Activated CD8-positive, alpha-beta T cell treated with anti-CD3 and anti-CD28 coated beads, Interleukin-2, amount 10 ng/mL, durations not matched to agents 7 days and 5 days (primary cell): ENCODE measurements at places on chromosomes 5 and 9.

DNA sequence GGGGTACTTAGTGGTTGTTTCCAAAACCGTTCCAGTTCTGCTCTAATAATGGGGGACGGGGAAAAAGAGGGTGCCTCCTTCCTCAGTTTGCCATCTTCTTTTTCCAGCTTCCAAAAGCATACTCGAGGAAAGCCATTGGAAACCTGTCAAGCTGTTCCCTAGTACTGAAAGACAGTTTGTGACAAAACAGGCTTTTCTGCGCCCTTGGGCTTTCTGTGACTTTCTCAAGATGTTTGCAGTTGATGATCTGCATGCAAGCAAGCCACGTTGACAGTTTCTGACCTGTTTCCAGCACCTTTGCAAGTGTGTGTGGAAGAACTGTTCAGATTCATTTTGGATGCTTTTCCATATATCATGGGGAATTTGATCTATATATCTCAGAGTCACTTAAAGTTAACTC lies 26.7 kb upstream of the PALM2AKAP2 start:
- no peaks in the 10 kb centered on the region for H3K4me1 ChIP-seq
- no peak overlapping the region for H3K27ac ChIP-seq
- no peaks in the 10 kb centered on the region for H3K36me3 ChIP-seq
- H3K27me3 ChIP-seq, result no peaks in the 10 kb centered on the region
- no peak overlapping the region for H3K4me3 ChIP-seq
- no peak for DNase-seq

GRCh38 chr5:56278335-56278753 lies 45.2 kb upstream of the ANKRD55 start:
- no peak overlapping the region for H3K27ac ChIP-seq
- DNase-seq, result no peak
- H3K36me3 ChIP-seq, result no peaks in the 10 kb centered on the region
- H3K4me1 ChIP-seq, result no peaks in the 10 kb centered on the region

DNA sequence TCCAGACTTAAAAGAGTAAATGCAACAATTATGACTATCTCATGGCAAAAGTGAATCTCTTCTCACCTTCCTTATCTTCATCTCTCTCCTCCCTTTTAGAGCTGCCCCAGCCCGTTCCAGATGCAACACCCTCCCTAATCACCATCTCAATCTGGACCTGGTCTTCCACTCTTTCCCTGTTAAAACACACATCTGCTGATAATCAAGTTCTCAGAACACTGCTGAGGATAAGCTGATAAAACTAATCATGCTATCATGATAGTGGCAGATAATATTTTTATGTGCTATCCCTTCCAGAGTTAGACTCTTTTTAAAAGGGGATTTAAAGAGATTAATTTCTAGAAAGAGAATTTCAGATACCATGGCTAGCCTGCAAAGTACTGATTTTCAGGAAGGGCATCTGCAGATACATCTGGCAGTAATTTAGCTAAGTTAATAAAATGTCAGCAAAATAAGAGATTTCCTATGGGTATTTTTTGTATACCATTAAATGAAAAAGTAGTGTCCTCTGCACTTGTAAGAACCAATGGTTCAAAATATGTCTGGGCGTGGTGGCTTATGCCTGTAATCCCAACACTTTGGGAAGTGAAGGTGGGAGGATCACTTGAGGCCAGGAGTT lies 17.2 kb downstream of the SGTB start:
- H3K36me3 ChIP-seq, result peaks cover 23% of the 10 kb centered on the region
- H3K27ac ChIP-seq, result no peak overlapping the region
- no peak for DNase-seq
- no peak overlapping the region for H3K4me3 ChIP-seq

DNA sequence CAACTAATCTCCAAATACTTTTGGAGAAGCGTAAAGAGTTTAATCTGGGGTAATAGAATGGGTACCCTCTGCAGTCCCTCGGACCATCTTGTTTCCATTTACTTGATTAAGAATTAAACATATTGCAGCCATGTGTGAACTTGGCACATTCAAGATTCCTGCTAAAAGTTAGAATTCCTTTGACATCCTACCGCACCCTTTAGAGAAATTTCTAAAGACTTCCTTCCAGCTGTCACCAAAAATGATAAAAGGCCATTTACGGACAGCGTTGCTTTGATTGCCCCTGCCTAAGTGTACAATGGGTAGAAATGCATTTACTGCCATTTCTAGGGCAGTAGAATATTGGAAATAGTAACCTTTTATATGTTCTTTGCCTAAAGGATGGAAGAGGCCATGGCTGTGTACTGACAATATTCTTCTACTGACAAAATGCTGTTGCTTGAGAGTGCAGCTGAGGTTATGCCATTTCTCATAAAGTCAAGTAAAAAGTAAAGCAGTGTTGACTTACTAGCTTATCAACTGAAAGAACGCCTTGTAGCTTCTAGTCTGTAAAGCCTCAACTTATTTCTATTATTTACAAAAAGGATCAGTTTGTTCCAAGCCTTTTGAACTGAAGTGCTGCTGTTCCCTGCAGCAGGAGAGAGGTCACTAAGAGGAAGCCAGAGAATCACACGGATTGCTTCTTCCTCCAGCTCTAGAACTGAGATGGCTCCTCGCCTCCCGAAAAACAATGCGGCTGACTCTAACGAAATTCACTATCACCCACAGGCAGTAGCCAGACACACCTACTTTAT lies 139.8 kb upstream of the BASP1 start:
- no peaks in the 10 kb centered on the region for H3K27me3 ChIP-seq
- DNase-seq, result no peak
- no peaks in the 10 kb centered on the region for H3K36me3 ChIP-seq
- no peak overlapping the region for H3K27ac ChIP-seq
- no peak overlapping the region for H3K4me3 ChIP-seq

GRCh38 chr5:126865299-126865698 lies 88.4 kb downstream of the LMNB1 start:
- no peak for DNase-seq
- H3K27ac ChIP-seq, result no peak overlapping the region
- no peaks in the 10 kb centered on the region for H3K27me3 ChIP-seq
- no peak overlapping the region for H3K4me3 ChIP-seq
